AG10803 (cell line): ENCODE measurements at places on chromosomes 4 and X.

GRCh38 chrX:24395775-24396174 is 35.3 kb downstream of the SUPT20HL1 start:
- peak; percentile 62 for DNase-seq

- peak; percentile 89 for DNase-seq
Measured at GRCh38 chr4:112857461-112857860, 192.0 kb upstream of the ANK2 start.

DNA sequence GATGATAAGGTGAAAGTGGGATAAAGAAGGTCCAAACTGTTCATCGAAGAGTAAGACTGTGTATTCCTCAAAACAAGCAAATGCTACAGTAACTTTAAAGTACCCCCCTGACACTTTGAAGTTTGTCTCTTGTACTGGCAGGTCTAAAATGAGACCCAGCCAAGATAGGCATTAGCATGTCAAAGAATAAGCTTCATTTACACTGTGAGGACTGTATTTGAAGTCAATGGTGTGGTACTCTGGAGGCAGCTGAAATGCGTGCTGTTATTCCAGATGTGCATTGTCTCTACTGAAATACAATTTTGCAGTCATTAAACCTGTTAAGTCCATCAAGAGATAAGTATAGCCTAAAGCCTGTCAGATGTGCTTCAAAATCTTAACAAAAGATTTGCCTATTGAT is 288.9 kb upstream of the TECRL start:
- DNase-seq, result no peak

DNA sequence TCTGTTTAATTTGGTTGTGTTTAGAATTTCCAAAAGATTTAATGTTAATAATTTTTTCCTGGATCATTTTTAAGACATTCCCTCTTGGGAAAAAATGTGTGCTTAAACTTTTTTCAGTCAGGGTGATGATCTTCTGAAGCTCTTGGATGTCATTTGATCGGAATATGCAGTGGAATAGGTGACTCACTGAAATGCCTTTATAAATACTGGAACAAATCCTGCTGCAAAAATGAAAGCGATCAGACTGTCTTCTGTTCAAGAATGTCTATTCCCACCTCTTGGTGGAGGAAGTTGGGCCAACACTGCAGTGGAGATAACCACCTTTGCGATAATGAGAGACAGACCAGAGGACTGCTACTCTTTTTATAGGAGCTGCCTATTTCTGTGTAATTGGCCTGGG is 46.7 kb downstream of the LARP1B start:
- peak; percentile 22 for DNase-seq

GRCh38 chr4:25865586-25865985 is 2.8 kb upstream of the SEL1L3 start:
- DNase-seq, result no peak

GRCh38 chr4:36734334-36734733 is 452.9 kb downstream of the DTHD1 start:
- no peak for DNase-seq

DNA sequence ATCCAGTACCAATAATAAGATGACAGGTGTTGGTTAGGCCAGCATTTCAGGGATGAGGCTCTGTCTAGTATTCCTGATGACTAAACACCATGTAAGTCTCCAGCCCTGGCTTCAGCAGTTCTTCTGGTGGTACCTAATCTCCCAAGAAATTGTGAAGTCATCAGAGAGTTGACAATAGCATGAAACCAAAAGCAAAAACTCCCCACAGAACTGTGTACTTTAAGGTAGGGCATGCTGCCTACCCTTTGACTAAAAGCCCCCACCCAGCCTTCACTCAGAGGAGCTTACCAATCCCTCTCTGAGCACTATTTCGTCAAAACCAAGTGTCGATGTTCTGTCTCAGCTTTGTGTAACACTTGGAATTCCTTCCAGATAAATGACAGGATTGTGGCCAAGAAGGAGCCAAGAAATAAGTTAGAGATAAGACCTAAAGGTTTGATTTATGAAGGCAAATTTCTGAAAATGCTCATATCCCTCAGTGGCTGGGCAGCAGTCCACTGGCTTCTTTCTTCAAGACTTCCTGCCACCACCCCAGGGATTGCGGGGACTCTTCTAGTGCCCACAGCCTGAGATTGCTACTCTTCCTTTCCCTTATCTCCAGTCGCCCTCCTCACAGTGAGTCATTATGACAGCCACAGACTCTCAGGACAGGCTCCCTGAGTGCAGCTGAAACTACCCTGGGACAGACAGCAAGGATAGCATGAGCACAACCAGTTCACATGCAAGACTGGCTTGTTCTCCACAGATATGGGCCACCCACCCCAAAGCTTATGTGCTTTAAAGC is 67.3 kb upstream of the LHFPL1 start:
- DNase-seq, result no peak

- no peak for DNase-seq
Measured at GRCh38 chr4:1516261-1516660, 110.0 kb upstream of the NKX1-1 start.

DNA sequence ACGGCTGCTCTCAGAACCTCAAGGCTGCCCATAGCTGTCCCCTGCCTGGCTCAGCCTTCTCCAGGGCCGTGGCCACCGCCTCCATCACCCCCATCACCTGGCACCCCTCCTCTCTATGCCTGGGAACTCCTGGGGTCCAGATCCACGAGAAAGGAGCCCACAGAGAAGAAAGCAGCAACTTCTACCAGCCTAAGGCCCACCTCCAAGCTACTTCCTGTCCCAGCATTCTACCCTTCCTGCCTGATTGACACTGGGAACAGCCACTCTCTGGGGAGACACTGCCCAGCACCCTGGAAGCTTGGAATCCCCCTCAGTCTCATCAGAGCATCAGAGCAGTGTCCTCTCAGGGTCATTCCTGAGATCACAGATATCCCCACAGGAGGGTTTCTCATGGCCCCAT is 36.9 kb upstream of the PROM1 start:
- DNase-seq, result no peak

DNA sequence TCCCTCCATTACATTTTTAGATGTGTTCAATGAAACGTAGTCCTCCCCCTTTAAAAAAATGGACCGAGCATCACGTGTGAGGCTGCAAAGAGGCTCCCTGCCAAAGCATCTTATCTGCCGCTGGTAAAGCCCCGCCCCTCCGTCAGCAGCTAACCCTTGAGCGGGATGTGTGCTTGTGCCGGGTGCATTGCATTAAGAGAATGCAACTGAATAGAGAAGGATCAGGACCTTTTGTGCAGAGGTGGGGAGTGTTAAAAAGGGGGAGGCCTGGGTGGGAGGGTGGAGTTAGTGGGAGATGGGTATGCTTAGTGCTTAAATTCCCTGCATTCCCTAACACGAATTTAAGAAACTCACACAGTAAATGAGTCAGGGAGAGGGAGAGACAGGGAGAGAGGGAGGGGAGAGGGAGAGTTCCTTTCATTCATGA is 66.0 kb downstream of the TBL1X start:
- peak; percentile 92 for DNase-seq

DNA sequence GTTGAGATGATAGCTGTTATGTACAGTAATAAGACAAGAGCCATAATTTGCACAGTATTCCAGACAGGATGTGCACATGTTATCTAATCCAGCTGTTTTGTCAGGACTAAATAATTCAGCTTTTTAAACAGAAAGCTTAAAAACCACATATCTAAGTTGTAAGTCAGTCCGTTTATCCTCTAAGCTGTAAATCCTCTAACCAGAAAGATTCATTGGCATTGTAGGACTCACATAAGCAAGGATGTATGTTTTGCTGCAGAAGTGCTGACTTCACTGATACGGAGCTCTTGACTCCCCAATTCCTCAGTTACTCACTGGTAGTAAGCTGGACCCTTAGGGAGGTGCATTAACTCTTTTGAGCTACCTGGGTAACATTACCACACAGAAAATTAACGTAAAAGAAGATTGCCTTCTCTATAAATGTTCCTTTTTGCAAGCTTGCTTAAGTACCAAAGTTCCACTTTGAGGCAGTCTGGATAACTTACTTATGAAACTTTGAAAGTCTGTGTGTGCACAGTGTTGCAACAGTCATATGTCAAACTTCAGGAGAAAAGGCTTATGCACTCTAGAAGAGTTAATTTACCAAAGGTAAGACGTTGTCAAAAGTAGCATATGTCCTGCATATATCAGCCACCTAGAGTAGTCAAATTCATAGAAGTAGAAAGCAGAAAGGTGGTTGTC is 58.3 kb upstream of the MAGEB2 start:
- no peak for DNase-seq

- no peak for DNase-seq
Measured at GRCh38 chr4:70688795-70689231, 481 bp downstream of the UTP3 start.

DNA sequence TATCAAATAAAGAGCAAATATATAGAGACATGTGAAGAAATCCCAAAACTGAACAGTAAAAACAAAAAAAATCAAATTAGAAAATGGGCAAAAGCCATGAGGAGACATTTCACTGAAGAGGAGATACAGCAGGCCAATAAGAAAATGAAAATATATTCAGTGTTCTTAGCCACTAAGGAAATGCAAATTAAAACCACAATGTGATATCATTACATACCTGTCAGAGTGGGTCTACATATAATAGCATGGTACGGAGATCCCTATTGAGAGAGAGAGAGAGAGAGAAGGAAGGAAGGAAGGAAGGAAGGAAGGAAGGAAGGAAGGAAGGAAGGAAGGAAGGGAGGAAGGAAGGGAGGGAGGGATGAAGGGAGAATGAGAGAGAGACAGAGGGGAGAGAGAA is 707.0 kb upstream of the ACTRT1 start:
- no peak for DNase-seq

DNA sequence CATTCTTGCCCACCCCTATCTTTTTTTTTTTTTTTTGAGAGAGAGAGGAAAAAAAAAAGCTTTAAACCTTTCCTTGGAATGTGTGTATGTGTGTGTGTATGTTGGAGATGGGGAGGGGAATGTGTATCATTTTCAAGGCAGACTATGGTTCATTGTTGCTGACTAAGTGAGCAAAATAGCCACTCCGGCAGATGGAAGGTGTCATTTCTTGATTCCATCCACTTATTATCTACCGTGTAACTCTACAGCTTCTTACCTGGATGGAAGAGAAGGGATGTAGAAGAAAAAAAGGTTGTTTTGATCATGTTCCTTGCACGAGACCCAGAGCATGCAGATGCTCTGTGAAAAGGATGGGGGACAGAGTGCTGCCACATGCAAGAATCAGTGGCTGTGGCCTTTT is 5.9 kb upstream of the GK2 start:
- DNase-seq, result no peak

DNA sequence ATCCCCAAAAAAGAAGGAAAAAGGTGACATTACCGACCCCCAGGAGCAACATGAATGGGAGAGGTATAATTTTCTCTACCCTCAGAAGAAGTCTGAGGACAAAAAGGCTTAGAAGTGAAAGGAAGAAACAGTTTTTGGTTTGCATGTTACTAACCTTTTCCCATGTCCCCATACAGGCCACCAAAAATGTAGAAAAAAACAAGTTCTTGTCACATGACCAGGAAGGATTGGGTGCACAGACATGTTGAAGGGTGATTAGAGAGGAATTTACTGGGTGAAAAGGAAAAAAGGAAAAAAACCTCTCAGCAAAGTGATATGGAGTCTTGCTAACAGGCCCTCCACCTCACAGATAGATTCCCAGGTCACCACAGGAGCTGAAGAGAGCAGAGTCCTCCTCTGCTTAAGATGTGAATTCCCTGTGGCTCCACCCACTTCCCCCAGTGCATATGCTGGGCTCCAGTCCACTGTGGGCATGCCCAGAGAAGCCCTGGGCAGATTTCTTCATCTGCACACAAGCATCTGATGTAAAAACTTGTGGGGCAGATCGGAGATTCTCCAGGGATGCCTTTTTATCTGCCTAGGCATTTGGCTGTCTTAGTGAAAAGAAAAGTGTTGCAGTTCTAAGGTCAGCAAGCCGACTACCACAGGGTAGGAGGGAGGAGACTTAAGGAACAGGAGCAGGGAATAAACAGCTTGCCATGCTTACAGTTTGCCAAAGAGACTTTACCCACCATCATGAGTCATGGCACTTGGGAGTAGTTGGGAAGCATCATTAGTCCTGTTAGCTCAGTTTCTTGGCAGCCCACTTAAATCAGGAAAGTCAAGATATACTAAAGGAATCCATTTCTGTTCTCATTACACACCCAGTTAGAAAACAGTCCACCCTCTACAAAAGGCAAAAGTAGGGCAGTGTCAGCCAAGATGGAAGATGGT is 25.0 kb upstream of the PASD1 start:
- DNase-seq, result no peak

DNA sequence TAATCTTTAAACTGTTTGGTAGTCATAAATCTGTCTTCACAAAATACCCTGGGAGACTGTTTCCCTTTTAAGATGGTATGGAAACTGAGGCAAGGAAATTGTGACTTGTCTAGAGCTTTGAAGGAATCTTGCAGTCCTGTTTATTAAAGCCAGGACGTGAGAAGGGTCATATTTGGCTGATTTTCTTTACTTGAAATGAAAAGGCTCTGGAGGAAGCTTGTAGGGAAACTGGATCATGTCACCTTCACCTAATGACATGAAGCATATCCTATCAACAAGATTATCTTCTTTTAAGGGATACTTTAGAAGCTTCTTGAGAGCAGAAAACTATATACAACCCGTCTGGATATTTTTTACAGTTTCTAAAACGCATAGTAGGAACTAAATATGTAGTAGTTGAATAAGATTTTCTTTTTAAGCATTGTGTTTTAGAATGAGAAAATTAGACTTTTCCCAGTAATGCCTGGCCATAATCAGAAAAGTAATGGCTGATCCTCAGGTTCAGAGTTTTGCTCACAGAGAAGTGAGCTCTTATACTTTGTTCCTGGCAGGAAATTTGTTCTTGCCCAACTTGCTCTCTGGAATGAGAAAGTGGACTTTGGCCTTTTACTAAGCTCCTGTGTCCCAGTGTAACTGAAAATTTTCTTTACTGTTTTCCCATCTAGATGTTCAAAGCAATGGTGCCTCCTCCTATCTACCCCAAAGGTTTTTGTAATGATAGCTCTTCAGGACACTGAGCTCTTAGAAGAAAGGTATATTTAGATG is 136.8 kb upstream of the AFF2 start:
- no peak for DNase-seq

DNA sequence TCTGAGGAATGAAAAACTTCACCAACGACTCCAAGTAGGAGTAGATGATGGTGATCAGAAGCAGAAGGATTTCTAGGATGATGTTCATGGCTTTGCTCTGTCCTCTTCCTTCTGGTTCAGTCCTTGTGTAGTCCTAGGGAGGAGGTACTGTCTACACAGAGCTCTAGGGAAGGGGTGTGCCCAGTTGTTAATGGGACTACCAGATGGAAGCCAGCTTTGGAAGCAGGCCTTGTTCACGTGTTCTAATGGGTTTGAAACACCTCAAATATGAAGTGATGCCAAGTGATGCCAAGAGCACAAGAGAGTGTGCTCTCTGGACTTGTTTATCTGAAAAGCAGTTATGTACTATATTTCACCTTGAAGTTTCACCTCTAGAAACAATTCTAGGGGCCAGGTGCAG is at the start of gene HSD17B13:
Gene HSD17B13, minus strand, starts transcription at position 129 of the 400 bp plus-strand sequence. Its CDS starts 41 bp downstream, at position 88.
- no peak for DNase-seq

GRCh38 chrX:137426695-137427425 is 139.1 kb upstream of the ZIC3 start:
- DNase-seq, result no peak

GRCh38 chr4:128879283-128879682 is 69.8 kb downstream of the JADE1 start:
- DNase-seq, result no peak

DNA sequence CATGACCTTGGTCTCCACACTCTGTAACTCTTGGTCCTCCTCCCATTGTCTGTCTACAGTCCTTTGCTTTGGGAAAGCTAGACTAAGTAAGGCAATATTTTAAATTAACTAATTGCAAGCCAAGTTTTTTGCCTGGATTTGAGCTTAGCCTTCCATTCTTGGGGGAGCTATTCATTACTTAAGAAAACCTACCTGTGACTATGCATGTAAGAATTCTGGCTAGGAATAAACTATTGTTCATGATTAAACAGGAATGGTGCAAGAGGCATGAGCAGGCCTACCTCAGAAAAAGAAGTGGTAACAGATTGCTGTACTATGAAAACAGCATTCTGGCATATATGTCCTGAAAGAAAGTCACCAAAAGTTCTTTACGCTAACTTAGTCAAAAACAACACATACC is 309.4 kb downstream of the MAPK10 start:
- no peak for DNase-seq
